IMR-90 (cell line): ENCODE measurements at places on chromosomes 5 and 9.

- DNase-seq, result no peak
Measured at GRCh38 chr9:78309066-78309465, 12.1 kb downstream of the PSAT1 start.

DNA sequence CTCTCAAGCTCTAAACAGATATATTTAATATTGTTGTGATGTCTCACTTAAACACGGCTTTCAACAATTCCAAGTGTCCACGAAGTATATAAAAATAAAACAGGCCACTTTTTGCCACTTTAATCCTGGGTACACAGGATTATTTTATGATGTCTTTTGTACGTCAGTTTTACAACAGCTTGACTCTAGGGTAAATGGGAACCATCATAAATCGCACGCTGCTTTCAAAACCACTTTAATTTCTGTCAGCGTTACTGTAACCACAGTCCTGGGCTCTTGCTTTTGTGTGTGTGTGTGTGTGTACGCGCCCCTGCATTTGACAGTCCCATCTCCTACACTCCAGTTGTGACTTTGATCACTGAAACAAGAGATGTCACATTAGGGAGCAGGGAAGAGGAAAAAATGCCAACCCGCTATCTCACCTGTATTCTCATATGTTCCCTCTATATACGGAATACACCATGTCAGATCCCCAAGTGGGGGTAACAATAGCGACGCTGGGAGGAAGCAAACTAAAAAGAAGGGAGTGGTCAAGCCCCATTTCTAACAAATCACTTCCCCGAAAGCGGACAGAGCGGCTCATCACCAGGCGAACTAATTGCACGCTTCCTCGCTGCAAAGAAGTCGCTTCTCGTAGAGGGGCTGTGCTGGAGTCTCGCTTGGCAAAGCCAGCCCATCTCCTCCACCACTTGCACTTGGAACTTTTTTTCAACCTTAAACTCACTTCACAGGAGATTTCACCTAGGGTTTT is 1.2 kb downstream of the BNC2 start:
- peak; percentile 50 for DNase-seq

GRCh38 chr5:72922422-72922821 is 33.4 kb upstream of the FCHO2 start:
- no peak for DNase-seq

DNA sequence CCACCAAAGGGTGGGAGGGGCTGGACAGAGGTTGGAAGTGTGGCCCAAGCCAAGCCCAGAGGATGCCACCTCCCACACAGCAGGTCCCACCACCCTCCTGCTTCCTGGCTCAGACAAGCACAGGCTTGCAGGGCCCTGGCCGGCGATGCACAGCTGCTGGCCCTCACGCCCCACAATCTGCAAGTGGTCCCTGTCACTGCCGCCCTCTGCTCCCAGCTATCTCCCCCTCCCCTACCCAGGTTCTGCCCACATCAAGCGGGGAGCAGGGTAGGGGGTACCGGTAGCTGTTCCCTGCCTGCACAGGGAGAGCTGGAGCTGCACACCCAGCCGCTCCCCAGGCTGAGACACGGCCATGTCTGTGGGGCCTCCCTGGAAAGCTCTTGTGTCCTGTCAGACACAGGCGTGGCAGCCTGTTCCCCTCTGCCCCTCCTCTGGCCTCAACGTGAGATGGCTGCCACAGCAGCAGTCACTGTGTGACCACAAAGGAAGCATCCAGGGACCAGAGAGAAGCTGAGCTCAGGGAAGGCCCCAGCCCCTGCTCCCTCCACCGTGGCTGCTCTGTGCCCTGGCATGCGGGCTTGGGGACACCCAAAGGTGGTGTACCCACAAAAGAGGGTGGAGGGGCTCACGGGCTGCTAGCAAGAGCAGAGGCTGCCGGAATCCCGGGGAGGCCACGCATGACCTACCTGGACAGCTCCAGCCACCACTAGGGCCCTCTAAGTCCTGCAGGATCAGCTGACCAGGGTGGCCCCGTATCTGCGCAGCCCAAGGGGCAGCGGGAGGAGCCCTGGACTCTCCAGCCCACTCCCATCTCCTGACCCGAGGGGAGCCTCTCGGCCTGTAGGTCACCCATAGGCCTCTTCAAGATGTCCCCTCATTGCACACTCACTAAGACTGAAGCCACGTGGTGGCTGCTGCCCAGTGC is 10.9 kb upstream of the ZDHHC11 start:
- DNase-seq, result no peak

GRCh38 chr5:157047898-157048297 is 11.0 kb downstream of the HAVCR1 start:
- no peak for DNase-seq

GRCh38 chr5:54062958-54063357 is 247.4 kb downstream of the ARL15 start:
- DNase-seq, result peak; percentile 78

GRCh38 chr9:16191691-16192402 is 639.0 kb downstream of the CCDC171 start:
- DNase-seq, result peak; percentile 87

GRCh38 chr9:7174884-7175283 is 417.1 kb downstream of the KDM4C start:
- DNase-seq, result no peak

- no peak for DNase-seq
Measured at GRCh38 chr9:71774920-71775319, 6.6 kb upstream of the CEMIP2 start.

- peak; percentile 84 for DNase-seq
Measured at GRCh38 chr9:121059998-121060636, 10.0 kb upstream of the C5 start.

- DNase-seq, result no peak
Measured at GRCh38 chr5:158513490-158514318, 586.0 kb downstream of the EBF1 start.

DNA sequence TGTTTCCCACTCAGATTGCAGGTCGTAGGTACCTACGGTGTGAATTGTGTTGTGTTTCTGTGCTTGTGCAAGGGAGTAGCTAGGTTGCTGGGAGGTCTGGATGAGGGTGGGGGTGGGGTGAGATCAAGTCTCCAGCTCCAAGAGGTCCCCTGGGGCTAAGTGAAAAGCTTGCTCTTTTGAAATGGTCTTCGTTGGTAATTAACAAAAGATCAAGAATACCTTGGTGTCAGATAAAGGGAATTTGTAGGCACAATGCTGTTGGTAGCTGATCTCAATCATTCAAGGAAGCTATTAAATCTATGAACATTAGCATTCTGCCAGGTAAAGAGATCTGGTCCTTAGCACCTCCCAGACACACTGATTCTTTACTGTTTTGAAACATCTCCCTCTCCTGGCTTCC is 928 bp upstream of the PCDHGC4 start:
- DNase-seq, result no peak

GRCh38 chr5:142109331-142110045 is 909 bp downstream of the NDFIP1 start:
- peak; percentile 15 for DNase-seq

- no peak for DNase-seq
Measured at GRCh38 chr9:124491049-124491975, 15.9 kb downstream of the NR5A1 start.

- DNase-seq, result no peak
Measured at GRCh38 chr9:76135902-76136301, 245.4 kb downstream of the PCSK5 start.

- DNase-seq, result peak; percentile 61
Measured at GRCh38 chr9:21674894-21675293, 127.5 kb upstream of the MTAP start.

DNA sequence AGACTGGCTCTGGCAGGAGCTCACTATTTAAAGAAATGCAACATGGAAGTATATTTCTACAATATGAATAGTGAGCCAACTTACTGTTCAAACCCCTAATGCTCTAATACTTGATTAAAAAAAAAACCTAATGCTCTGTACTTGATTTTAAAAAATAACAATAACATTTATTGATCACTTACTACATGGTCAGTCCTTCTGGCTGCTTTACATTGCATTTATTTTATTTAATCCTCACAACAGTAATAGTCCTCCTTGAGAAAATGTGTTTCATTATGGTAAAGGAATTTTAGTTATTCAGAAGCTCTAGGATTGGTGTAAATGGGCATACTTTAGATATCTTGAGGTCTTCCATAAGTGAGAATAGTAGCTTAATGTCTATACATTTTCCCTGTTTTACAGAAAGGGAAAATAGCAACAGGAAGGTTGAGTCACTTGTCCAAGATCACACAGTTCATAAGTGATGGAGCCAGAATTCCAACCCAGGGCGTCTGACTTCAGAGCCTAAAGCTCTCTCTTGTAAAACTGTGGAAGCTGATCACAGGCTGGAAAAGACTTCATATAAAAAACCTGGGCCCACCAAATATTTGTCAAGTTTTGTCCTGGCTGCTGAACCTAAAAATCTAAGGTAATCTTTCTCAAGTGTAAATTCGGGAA is 1.0 kb downstream of the STARD4 start:
- peak; percentile 40 for DNase-seq

- DNase-seq, result no peak
Measured at GRCh38 chr5:76341651-76342334, 61.3 kb upstream of the IQGAP2 start.

GRCh38 chr5:142065273-142065672 is 43.3 kb upstream of the NDFIP1 start:
- DNase-seq, result peak; percentile 38

- DNase-seq, result no peak
Measured at GRCh38 chr9:76677481-76678055, 86.7 kb upstream of the PCA3 start.

DNA sequence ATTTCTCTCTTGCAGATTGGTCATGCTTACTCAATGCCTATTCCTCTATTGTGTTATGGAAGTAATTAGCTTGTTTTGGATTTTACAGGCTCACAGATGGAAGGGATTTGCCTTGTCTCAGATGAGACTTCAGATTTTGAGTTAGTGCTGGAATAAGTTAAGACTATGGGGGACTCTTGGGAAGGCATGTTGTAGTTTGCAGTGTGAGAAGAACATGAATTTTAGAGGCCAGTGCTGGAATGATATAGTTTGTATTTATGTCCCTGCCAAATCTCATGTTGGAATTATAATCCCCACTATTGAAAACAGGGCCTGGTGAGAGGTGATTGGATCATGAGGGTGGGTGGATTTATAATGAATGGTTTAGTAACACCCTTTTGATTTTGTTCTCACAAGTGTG is 6.1 kb upstream of the TUSC1 start:
- DNase-seq, result no peak

DNA sequence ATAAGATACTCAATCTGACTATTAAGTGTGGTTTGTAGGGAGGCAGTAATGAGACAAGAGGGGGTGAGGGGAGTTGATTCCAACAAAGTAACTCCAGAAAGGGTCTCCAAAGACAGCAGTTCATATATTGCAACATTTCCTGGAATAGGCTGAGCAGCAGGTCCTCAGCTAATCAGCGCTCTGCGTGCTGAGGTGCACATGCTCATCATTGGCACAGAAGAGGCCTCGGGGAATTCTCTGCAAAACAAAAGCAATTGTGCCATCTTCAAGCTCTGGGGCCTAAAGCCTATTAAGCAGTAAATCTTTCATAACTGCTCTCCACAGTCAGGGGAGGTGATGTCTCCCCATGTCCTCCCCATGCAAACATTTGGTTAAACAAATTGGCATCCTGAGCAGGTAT is 357.3 kb downstream of the SPOCK1 start:
- DNase-seq, result no peak

- DNase-seq, result peak; percentile 99
Measured at GRCh38 chr9:124309667-124310084, 51.9 kb downstream of the NEK6 start.

GRCh38 chr5:1553539-1554409 is 30.0 kb upstream of the LPCAT1 start:
- DNase-seq, result no peak

DNA sequence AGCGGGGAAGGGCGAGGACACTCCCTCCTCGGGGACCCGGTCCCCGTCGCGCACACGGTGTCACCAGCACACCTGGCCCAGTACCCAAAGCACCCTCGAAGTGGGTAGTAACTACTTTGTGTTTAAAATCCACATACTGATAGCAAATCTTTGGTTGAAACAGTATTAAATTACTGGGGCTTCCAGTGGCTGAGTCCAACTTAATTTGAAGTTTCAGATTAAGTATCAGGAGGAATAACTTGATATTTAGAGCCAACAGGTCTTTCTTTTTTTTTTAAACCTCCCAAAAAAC is 615 bp downstream of the ATG10 start:
- no peak for DNase-seq

DNA sequence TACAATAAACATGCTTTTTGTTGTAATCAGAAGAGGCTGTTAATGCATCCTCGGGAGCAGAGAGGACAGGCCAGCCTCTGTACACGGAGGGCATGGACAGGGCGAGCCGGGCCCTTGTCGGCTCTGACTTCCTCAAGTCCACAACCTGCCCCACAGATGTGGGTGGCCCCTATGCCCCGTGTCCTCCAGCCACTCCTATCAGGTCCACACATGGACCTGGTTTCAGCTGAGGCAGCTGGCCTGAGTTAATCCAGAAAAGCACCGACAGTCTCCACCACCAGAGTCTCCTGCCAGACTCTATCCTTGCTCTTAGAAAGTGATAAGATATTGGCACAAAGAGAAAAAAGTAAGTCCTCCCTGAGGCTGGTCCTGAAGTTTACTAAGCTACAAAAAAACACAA is 52.4 kb upstream of the PHYKPL start:
- DNase-seq, result no peak

- DNase-seq, result peak; percentile 74
Measured at GRCh38 chr5:134905246-134905996, 490 bp downstream of the PCBD2 start.

DNA sequence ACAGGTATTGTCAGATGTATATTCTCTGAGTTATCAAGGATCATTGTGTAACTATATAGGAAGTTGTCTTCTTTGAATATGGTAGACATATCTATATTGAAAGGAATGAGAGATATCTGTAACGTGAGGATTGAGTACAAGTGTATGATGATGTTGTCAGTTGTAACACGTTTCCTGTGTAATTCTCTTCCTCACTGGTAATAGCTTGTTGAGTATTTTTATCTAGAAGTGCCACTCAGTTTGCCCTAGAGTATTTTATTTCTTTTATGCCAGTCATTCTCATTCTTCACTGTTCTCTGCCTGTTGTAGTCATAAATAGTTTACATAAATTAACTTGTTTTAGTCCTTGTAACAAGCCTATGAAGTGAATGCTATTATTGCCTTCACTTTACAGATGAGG is 172.1 kb downstream of the BAAT start:
- DNase-seq, result no peak

DNA sequence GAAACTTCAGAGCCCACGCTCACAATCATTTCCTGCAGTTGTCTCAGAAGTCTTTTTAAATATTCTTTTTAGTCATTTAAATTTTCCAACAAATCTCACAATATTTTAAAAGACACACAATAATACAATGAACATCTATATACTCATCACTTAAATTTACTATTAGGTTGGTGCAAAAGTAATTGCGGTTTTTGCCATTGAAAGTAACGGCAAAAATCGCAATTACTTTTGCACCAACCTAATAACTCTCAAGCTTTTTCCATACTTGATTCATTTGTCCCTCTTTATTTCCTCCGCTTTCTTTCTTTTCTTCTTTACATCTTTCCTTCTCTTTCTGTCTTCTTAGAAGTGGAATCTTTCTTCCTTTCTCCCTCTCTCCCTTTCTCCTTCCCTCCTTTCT is 19.2 kb upstream of the TMEM215 start:
- no peak for DNase-seq

DNA sequence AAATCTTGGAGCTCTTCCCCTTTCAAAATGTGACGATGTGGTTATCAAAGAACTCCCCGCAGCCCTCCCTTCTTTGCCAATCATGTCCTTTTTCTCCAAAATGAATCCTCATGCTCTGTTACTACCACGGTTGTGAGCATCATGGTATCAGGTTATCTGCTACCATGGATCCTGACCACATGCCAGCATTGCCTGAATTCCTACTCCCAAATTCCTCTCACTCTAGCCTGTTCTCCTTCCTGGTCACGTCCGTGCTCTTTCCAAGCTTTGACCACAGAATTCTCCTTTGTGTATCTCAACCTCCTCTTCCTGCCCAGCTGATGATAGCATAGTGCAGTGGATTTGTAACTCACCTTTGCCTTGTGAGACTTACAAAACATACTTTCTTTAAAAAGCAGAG is 59.5 kb upstream of the FBXL7 start:
- no peak for DNase-seq
